ENCODE measurements at places on chromosomes 2 and 18.

DNA sequence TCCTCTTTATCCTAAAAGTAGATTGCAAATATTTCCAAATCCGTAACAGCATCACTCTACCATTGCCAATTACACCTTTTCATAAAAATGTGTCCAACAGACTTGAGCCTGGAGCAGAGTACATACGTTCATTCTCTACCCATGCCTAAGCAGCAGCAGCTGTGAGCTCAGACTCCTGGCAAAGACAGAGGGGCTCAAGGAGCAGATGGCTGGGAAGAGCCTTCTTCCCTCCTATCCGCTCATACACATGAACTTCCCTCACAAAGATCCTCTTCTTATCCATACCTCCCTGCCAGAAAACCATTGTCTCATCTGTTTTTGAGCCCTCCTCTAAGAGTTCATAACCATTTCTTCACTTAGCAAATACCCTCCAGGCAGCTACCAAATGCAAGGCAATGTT lies 164.3 kb upstream of the ARL4C start:
- no peak for DNase-seq

GRCh38 chr2:190882411-190882766 lies 1.8 kb downstream of the GLS start:
- no peak for DNase-seq

- DNase-seq, result peak; percentile 88
Measured at GRCh38 chr18:36511791-36512352, 214.4 kb downstream of the FHOD3 start.

DNA sequence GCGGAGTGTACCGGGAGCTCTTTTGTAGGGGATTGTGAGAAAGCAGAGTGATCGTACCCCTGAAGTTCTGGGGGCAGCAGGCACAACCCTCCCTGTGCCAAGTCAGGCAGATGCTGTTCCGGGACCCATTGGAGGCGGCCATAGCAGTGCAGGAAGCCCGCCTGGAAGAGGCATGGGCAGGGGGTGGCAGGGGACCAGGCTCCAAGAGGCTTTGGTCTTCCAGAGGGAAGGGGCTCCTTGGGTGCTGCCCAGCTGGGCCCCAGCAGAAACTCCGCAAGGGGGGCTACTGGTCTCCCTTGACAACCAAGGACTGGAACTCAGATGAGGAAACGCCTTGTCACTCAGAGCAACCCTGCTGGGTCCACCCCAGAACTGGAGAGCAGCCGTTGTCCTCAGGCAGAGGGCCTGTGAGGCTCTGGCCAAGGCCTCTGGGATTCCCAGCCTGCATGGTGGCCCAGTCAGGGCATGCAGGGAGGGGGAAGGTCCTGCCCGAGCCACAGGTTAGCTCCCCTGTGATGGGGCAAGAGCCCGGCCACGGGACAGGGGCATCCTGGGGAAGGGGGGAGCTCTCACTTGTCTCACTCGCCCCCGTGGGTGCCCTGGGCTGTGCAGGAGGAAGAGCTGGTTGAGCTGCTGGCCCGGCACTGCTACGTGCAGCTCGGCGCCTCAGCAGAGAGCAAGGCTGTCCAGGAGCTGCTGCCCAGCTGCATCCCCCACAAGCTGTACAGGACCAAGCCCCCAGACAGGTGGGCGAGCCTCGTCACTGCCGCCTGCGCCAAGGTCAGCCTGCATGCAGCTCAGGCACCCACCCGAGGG lies 21.0 kb upstream of the GPR17 start:
- DNase-seq, result no peak

DNA sequence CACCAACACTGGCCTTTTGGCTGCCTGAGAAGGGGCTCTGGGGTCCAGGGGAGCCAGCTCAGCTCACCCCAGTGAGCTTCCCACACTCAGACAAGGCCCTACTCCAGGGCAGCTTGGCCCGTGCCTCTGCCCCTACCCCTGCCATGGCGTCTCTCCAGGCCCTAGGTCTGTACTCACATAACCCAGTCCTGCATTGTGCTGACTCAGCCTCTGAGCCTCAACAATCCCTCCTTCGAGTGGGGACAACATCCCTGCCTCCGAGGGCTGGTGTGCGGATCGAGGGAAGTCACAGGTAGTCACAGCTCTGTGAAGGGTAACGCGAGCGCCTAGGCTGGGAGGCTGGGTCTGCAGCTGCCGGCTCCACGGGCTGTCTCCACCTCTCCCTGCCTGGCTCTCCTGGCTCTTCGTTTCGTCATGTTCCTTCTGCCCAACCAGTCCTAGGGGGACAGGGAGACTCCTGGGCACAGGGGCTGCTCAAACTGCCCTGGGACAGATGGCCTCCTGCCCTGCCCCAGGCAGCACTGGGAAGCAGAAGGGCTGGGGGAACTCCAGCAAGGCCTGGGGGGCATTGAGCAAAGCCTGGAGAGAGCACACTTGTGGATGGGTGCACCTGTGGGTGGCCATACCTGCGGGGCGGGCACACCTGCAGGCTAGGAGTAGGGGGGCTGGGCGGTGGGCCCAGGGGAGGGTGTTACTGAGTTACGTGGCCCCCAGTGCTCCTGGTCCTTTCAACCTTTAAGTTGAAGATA lies 74.6 kb downstream of the RRM2 start:
- DNase-seq, result no peak

DNA sequence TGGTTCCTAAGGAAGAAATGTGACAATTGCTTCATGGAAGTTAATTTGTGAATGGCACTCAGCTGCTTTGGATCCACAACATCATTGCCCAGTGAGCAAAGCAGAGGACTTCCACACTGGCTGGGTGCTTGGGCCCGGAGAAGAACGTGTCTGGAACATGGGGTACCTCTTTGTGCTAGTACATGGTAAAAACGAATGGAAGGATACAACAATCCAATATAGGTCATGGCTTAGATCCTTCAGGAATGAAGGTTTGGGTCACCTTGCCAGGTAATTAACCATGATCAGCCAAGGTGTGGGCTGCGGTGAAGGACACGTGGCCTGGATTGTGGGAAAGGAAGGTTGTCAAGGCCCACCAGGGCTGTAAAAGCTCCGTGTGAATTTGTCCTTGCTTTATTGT lies 245.9 kb upstream of the HS6ST1 start:
- no peak for DNase-seq

- DNase-seq, result no peak
Measured at GRCh38 chr2:104654811-104655210, 199.1 kb upstream of the POU3F3 start.

DNA sequence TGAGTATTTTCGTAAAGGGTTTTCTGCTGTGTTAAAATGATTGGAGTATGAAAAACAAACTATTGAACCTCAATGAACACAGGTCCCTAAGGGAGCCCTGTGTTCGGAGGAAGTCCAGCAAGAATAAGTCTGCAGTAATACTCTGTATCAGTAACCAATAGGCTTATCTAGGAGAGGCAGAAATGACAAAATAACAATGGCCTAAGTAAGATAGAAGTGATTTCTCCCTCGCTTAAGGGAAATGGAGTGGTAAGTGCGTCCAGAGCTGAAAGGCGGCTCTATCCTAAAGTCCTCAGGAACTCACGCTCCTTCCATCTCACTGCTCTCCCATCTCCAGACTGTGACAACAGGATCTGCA lies 29.3 kb upstream of the MFSD6 start:
- no peak for DNase-seq

DNA sequence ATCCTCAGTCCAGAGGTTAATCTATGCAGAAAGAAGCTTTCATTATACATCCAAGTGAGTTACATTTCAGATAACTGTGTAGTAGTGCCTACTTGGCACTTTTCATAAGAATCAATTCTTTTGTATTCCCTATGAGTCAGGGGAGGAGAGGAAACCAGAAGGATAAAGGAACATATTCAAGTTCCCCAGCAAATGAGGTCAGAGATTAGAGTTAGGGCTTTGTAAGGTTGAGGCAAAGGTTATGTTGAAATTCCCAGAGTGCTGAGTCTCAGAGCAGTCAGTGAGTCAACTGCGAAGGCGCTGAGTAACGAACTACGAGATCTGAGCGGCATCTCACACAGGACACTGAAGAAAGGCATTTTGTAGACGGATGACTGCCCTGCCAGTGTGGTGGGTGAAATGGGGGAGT lies 25.1 kb upstream of the ME2 start:
- DNase-seq, result no peak

- DNase-seq, result no peak
Measured at GRCh38 chr2:114046866-114047435, 157.1 kb downstream of the ACTR3 start.

- DNase-seq, result no peak
Measured at GRCh38 chr18:23585007-23585871, 1.1 kb downstream of the NPC1 start.

GRCh38 chr2:224894356-224894755 lies 147.9 kb downstream of the DOCK10 start:
- DNase-seq, result no peak

DNA sequence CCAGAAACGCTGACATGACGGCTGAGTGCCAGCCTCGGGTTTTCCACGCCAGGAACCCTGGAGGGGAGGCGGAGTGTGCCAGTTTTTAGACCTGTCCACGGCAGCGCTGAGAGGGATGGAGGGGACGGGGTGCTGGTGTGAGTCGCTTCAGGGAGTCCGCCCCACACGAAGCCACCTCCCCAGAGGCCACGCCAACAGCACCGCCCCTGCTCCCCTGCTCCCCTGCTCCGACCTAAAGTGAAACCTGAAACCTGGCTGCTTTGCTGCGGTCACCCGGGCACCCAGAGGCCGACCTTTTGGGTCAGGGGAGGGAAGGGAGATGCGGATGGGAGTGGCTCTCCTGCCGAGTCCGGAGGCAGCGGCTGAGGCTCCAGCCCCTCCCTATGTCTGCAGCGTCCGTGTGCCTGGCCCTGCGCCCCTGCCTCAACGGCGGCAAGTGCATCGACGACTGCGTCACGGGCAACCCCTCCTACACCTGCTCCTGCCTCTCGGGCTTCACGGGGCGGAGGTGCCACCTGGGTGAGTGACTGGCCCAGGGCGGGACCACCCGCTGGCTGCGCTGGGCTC lies 38.1 kb downstream of the SNED1 start:
- DNase-seq, result no peak

DNA sequence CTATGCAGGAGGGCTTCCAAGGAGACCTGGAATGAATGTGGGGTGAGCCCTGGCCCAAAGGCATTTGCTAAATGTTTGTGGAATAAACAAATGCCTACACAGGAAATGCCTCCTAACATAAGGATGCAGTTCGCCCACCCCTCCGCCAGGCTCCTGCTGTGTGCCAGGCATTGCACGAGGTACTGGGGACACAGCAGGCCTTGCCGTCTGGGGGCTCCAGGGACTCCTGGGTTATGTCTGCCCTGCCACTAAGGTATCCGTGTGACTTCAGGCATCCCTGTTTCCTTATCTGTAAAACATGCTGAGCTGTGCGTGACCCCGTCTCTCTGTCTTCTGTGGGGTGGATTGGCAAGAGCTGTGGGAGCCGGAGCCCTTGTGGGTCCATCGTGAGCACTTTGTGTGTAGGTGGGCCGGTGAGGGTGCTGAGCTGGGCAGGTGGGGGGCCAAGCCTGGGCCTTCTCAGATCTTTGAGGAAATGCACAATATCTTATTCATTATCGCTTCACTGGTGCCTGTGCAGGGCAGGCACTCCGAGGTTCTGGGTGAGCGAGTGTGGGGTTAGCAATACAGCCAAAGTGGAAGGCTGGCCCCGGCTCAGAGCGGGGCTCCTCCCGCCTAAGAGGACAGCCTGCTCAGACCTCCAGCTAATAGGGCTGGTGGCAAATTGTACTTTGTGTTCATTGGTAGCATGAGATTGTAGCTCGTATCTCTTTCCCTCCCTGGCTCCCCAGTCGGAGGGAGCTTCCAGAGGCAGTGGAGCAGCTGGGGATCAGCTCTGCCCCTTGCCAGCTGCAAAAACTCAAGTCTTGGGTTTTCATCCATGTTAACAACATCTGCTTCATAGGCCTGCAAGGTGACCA lies 126.8 kb downstream of the GLI2 start:
- no peak for DNase-seq

DNA sequence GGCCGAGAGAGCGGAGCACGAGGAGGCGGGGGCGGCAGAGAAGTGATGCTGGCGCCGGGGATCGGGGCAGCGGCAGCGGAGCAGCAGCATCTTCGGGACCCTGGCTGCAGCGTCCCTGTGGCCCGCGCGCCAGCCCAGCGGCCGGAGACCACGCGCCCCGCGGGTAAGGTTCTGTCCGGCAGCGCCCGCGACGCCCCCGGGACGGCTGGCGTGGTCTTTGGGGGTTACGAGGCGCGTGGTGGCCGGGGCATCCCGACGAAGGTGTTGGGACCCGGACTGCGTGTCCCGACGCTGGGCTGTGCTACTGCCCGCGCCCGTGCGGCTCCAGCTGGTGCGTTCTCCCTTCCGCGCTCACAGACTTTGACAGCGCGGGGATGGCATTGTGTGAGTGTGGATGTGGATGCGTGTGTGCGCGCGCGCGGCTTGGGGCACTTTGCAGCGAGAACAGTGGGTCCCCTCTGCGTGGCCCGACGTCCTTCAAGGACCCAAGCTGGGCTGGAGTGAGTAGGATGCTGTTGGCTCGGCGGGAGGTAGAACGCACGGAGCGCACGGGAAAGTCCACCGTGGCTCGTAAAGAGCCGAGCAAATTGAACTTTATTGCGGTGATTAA lies 405.0 kb downstream of the XIRP2 start:
- no peak for DNase-seq

DNA sequence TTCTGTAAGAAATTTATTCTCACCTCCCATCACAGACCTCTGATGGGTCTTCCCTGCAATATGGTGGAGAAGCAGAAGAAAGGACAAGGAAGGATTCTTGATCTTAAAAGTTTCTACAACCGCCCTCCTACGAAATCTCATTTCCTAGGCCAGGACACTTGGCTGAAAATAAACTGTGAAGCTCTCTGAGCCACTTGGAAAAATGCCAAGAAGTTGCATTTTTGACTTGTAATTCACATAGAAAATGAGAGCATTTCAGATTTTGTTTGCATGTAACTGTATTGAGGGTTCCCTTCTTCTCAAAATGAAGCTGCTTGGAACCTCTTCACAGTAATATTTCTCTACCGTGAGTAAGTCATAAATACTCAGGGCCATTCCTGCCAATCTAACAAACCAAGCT lies 458.3 kb upstream of the SLC14A2 start:
- DNase-seq, result no peak

DNA sequence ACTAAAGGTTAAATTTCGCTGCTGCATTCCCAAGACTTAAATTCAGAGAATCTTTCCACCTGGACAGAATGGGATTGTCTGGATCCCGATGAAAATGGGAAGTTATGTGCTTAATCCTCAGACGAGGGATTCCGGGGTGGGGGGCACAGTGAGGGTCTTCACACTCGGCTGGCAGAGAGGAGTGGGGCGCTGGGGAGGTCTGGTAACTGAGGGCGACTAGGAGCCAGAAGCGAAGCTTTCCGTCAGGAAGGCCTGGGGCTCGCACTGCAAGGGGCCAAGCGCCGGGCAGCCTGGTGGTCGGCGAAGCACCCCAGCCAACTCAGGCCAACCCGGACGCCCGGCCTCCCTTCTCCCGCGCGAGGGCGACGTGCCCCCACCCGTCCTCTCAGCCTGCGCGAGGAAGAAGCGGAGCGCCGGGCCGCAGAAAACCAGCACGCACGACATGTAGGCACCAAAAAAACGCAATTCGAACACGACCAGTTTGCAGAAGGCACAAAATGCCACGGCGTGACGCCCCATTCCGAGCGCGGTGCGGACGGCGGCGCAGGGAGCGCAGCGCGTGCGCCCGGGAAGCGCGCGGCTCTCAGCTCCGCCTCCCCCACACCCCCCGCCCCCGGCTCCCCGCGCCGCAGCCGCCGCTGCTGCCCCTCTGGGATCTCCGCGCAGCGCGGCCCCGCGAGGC lies 188.1 kb downstream of the ZEB2 start:
- no peak for DNase-seq
